A549 treated with CORT108297 at 1 μM for 4 hours (cell line): ENCODE measurements at places on chromosomes 11 and 22. TPM values are rescaled to one million over a fixed set of nuclear protein-coding genes. Genes with fewer than 3 reads are reported as not detected.

Gene OR5T3
- not detected in 5 replicates for total RNA-seq

Gene BRMS1
- total RNA-seq: 81.3 to 101 TPM (median 89.5 TPM) in 5 replicates

Gene OR8K1
- total RNA-seq: not detected in 5 replicates

Gene PKDREJ
- total RNA-seq: not detected in 5 replicates

Gene TPBGL
- 0.08 to 0.30 TPM (median 0.23 TPM) in 5 replicates for total RNA-seq

Gene CAPRIN1
- total RNA-seq: 142 to 156 TPM (median 147 TPM) in 5 replicates

Gene USP47
- total RNA-seq: 24.3 to 40.6 TPM (median 26.9 TPM) in 5 replicates

Gene C11orf97
- not detected in 5 replicates for total RNA-seq

Gene DDIAS
- total RNA-seq: 16.1 to 19.4 TPM (median 18.4 TPM) in 5 replicates

Gene CDCA5
- 56.7 to 72.8 TPM (median 69.2 TPM) in 5 replicates for total RNA-seq

Gene CHKA
- total RNA-seq: 26.2 to 29.4 TPM (median 27.5 TPM) in 5 replicates

Gene C1QTNF4
- total RNA-seq: 0.08 to 0.10 TPM (median 0.08 TPM) in 3 of 5 replicates, not detected in the others

Gene LDHAL6A
- not detected in 5 replicates for total RNA-seq

Gene MCHR1
- total RNA-seq: not detected in 5 replicates

Gene NAA40
- 14.8 to 17.6 TPM (median 17.4 TPM) in 5 replicates for total RNA-seq

Gene TSGA10IP
- not detected in 5 replicates for total RNA-seq

Gene POU2AF2
- total RNA-seq: not detected in 5 replicates

Gene TST
- total RNA-seq: 40.7 to 61.2 TPM (median 56.3 TPM) in 5 replicates

Gene KCNK4
- total RNA-seq: 0.07 to 0.10 TPM (median 0.09 TPM) in 3 of 5 replicates, not detected in the others

Gene MIOX
- total RNA-seq: 0.12 TPM in 1 of 5 replicates, not detected in the others

Gene BTG4
- total RNA-seq: 0.08 to 0.18 TPM (median 0.12 TPM) in 3 of 5 replicates, not detected in the others

Gene NRXN2
- total RNA-seq: 0.15 to 0.40 TPM (median 0.23 TPM) in 5 replicates

Gene NPTXR
- 10.5 to 15.3 TPM (median 11.9 TPM) in 5 replicates for total RNA-seq

Gene DNAJB7
- total RNA-seq: not detected in 5 replicates

Gene KRTAP5-10
- not detected in 5 replicates for total RNA-seq
